NCI-H1694 treated with DMSO at 0.1 percent for 48 hours (cell line): ENCODE measurements at places on chromosomes 5 and 9.

DNA sequence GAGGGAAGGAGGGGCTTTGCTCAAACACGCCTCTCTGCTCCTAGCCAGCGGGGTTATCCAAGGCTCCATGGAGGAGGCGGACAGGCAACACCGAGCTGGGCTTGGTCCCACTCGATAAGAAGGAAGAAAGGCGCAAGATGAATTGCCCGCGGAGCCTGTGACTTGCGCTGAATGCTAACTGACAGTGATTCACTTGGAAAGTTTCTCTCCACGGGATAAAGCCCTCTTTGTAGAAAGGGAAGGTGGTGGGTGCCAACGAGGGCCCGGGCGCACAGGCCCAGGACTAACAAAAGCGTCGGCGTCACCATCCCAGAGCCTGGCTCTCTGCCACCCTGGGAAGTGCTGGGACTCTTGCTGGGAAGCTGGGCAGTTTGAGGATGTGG, 76.0 kb downstream of the VAV2 start:
- no peak for DNase-seq

GRCh38 chr5:160367885-160368284, 2.5 kb downstream of the C1QTNF2 start:
- no peak for DNase-seq

- DNase-seq = no peak
These were observed 70.8 kb upstream of the VCAN start for GRCh38 chr5:83400701-83401100.

DNA sequence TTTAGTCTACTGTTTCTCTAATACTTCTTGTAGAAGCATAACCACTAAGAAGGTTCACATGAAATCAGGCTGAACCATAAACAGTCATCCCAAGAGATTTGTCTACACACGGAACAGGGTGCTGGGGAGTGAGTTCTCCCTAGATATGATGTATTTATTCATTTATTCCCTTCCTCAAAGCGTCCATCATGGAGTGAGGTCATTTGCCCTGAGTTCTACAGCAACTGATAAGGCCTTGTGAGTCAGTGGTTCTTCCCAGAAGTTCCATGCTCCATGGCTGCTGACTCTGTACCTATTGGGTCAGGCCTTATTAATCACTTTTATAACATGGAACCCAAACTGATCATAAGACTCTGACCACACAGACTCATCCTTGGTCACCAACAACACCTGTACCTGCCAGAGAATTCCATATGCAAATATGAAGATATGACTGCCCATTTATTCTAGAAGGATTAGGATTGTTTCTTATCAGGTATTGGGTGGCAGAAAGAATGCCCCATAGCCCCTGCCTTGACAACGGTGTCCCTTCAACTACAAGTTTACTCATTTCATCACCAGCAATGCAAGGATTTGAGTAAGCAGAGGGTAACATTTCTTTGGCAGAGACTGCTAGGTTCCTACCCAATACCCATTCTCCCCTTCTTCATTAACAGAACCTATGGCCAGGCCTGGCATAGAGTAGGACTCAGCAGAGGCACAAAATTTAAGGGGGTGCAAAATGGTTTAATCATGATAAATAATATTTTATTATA, 118.1 kb downstream of the LHFPL2 start:
- no peak for DNase-seq

- DNase-seq = peak; percentile 40
These were observed 1242.3 kb upstream of the WWC1 start for GRCh38 chr5:167049043-167049663.

GRCh38 chr9:16571127-16571802, 299.2 kb downstream of the BNC2 start:
- DNase-seq = no peak

DNA sequence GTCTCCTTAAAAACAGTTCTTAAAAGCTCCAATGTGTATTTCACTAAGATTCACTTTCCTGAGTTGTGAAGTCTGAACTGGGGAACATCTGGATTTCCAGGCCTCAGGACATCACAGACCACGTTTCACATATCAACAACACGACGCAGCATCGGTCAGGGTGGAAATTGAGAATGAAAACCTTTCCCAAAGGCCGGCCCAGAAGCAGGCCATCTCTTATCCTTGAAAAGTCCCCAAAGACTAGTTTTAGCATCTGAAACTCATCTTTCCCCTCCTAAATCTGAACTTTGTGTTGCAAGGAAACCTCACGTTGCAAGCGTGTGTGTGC, 96.4 kb upstream of the COL5A1 start:
- no peak for DNase-seq

GRCh38 chr5:156475182-156476157, 148.5 kb downstream of the SGCD start:
- DNase-seq = peak; percentile 4

GRCh38 chr5:173945160-173945559, 43.8 kb upstream of the C5orf47 start:
- no peak for DNase-seq

DNA sequence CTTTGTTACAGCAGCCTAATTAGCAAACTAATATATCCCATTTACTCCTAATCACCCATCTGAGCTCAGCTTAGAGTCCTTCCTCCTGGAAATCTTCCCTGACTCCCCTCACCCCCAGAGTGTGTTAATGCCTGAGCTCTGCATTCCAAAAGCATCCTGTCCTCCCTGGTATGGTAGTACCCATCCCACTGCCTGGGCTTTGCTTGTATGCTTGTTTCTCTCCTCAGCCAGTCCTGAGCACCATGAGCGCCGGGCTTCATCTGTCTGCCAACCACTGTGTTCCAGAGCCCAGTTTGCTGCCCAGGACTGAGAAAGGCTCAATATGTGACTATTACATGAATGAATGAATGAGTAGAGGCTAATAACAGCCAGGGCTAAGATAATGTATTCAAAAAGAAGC, 272.4 kb downstream of the CDK5RAP2 start:
- DNase-seq = no peak

DNA sequence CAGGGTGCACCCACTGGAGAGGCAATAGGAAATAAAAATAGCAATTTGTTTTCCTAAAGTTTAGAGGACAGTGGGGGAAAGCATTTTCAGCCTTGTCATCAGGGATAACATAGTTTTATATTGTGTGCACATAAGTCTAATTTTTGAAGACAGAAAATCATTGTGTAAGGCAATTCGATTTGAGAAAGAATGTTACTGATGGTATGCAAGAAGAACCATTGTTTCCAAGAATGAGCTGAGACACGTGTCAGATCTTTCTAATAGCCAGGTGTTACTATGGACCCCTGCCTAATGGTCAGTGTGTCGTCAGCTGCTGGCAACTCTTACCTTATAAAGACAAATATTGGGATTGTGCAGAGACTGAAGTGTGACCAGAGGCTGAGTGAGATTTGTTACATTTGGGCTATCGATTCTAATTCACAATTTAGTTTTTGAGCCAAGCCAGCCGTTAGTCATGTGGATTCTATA, 67.1 kb upstream of the PPP2R2B start:
- DNase-seq = no peak

- DNase-seq = no peak
These were observed 9.7 kb downstream of the PNPLA7 start for GRCh38 chr9:137540536-137540935.

GRCh38 chr9:128055344-128056040, 11.6 kb downstream of the NAIF1 start:
- no peak for DNase-seq

DNA sequence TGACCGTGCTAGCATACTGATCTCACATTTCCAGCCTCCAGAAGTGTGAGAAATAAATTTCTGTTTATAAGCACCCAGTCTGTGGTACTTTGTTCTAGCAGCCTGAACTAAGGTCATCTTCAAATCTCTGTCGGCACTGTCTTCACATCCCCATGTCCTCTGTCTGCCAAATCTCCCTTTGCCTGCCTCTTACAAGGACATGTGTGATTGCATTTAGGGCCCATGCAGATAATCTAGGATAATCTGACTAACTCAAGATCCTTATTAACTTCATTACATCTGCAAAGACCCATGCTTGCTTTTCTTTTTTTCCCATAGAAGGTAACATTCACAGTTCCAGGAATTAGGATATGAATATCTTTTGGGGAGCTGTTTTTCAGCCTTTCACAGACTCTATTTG, 132.7 kb downstream of the AOPEP start:
- no peak for DNase-seq

DNA sequence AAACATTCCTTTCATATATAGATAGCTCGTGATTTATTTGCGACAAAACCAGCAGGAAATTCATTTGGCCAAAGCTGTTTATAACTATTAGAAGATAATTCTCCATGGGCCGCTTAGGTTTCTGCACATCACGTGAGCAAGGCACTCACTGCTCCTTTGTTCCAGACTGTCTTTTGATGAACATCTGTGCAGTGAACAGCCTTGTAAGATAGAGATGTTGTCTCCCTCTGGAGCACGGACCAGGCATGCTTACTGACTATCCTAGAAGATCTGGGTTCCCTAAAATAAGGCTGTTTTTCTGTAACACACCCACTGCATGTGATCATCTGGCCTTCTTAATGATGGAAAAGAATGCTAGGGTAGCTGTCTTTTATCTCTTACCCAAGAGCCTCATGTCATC, 30.9 kb downstream of the YIPF5 start:
- DNase-seq = no peak

DNA sequence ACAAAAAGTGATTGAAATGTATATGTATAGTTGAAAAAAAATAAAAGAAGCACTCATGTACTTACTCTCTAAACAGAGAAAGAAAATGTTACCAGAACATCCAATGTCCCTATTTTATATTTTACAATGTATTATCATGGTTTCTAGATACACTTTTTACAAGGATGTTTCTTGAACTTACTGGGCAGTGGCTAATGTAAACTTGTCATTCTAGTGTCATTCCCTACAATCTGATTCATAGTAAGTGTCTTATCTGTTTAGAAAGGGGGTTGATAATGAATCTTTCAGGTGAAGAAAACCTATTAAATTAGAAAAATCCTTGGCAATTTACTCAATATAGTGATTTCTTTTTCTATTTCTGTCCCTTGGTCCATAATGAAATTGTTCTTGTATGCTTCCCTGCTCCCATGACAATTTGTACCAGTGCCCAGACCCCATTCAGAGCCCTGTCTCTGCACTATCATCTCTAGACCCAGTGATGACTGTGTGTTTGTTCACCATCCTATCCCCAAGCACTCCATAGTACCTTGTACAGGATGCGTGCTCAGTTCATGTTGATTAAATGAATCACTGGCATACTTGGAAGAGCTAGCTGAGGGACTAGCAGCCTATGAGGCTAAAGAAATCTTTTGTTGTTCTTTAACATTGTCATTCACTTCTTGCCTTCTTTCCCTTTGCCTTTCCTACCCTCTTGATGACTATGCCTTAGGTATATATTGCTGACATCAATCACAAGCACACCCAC, 101.2 kb downstream of the HMHB1 start:
- DNase-seq = no peak

DNA sequence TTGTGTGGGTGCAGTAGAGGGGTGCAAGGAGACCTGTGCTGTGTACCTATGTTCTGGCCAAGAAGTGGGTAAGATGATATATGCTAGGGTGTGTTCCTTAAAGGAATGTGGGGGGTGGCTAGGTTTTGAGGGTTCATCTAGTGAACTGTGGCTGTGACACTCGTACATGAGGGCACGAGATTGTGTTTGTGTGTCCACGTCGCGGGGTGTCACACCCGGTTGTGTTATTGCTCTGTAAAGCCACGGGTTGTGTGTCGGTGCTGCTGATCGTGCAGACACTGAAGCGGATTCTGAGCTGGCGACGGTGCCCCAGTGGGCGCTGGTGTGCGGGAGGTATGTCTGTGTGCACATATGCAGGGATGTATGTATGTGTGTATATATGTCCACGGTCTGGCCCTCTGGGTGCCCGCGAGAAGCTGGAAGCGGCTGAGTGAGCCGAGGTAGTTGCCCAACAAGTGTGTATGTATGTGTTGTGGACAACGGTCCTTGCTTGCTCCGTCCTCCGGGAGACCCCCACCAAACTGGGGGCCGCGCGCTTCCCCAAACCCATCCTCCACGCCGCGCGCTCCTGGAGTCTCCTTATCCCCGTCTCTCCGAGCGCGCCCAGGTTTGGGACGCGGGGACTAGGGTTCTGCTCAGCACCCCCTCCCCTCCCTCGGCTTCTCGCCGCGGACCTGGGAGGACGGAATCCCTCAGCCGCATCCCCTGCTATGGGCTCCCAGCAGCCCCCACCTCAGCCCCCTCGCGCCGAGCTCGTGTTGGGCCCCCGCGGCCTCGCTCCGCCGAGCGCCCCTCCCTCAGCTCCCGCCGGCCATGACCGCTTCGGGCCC, 639 bp downstream of the PCDH1 start:
- DNase-seq = peak; percentile 27

- no peak for DNase-seq
These were observed 23.4 kb downstream of the WNT8A start for GRCh38 chr5:138107213-138107612.

GRCh38 chr5:178467568-178468195, 122.5 kb downstream of the COL23A1 start:
- DNase-seq = no peak

DNA sequence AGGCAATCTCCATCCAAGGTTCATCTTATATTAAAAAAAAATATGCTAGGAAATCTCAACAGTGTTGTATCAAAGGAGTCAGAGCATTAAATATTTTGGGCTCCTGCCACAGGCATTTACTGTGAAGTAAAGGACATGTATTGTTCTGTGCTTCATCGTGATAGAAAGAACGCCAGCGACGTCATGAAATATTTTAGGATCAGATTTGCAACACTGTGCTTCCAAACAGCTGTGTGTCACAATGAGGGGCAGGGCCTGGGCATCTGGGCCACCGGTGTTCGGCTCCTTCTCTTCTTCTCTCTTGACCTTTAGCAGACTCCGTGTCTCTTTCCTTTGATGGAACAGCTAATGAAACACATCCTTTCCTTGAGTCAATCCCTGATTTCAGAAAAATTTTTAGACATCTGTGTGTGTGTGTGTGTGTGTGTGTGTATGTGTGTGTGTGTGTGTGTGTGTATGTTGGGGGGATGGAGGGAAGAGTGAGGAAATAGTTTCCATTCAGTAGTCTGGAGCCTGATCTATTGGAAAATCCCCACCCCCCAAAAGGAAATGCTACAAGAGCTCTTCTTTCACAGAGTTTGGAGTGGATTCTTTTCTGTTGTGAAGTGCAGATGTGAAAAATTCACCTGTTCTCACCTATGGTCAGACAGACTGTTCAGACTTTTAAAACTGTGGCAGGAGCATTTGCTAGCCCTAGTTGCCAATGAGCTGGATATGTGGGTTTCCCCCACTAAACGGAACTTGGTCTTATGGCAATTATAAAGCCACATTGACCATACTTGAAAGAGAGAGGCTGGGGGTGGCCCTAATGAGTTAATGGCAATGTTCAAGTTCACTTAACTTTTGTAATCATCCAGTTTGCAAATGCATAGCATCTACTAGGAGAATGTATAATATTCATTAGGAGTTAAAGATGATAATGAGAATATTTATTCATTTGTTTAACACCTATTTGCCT, 18.1 kb upstream of the TNC start:
- DNase-seq = no peak

GRCh38 chr9:2013743-2014475, 1.2 kb upstream of the SMARCA2 start:
- DNase-seq = no peak

- DNase-seq = no peak
These were observed 128.0 kb downstream of the MPDZ start for GRCh38 chr9:13151489-13151888.
